HCT116 (cell line): ENCODE measurements at places on chromosomes 16 and 17.

DNA sequence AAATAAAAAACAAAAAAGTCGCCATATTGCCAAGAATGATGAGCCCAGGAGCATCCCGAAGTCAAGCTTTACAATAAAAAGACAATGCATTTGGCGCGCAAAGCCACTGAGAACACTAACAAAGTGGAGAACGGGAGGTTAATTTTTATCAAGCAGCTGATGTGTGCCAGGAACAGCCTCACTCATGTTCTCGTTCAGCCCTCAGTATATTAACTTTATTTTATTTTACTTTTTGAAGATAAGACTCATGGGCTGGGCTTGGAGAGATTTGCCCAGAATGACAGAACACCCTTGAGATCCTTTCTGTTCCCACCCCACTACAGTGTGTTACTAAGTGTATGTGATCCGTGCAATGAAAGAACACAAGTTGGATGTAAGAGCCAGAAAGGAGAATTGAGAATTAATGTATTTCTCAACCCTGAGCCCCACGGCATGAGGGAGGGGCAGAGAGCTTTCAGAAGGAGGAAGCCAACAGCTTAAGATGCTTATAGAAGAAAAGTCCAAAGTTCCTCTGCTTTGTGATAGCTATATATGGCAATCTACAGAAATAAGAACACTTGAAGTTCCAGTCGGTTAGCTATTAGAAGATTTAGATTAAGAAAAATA lies 48.4 kb downstream of the COTL1 start:
- H3K4me3 ChIP-seq, result no peak overlapping the region
- H3K27ac ChIP-seq, result no peak overlapping the region
- DNase-seq, result no peak
- H3K4me1 ChIP-seq, result no peaks in the 10 kb centered on the region

- H3K4me3 ChIP-seq, result no peak overlapping the region
- H3K27me3 ChIP-seq, result no peaks in the 10 kb centered on the region
- H3K36me3 ChIP-seq, result peaks cover 8% of the 10 kb centered on the region; the same call in 1 of the 2 replicates
- DNase-seq, result no peak
Observed at GRCh38 chr17:628089-628941, 86.3 kb downstream of the VPS53 start.

- no peaks in the 10 kb centered on the region; the same call in 1 of the 2 replicates for H3K36me3 ChIP-seq
- no peaks in the 10 kb centered on the region for H3K27me3 ChIP-seq
- no peak overlapping the region for H3K27ac ChIP-seq
- no peak overlapping the region for H3K4me3 ChIP-seq
- DNase-seq, result no peak
- H3K4me1 ChIP-seq, result peaks cover 35% of the 10 kb centered on the region
Observed at GRCh38 chr16:85176541-85177447, 64.5 kb upstream of the CIBAR2 start.

DNA sequence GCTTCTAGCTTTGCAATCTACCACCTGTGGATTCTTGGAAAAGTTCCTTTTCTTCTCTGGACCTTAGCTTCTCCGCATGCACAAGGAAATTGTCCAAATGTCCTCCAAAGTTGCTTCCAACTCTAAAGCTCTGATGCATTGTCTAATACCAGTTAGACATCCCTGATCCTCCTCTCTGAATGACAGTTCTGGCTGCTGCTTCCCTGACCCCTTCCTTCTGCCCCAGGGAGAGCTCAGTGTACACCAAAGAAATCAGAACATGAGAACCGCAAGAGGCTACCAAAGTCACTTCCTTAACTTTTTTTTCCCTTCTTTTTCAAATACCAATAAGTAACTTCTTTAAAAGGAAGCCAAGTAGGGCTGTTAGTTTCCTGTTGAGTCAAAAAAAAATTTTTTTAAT lies 79.7 kb upstream of the CES5A start:
- H3K36me3 ChIP-seq, result no peaks in the 10 kb centered on the region
- H3K27me3 ChIP-seq, result peaks cover 27% of the 10 kb centered on the region; the same call in 1 of the 2 replicates
- H3K27ac ChIP-seq, result no peak overlapping the region
- H3K4me1 ChIP-seq, result no peaks in the 10 kb centered on the region
- H3K4me3 ChIP-seq, result no peak overlapping the region

- H3K27ac ChIP-seq, result peak within 1 kb of the TSS; percentile 7; the same call in 1 of the 2 replicates
- DNase-seq, result peak; percentile 83
- no peaks in the 10 kb centered on the region for H3K27me3 ChIP-seq
Observed at GRCh38 chr16:58499615-58500351, at the start of gene NDRG4. Gene NDRG4 (plus strand): TSS chr16:58500143. CDS start chr16:58500249, 106 bp downstream.
